ENCODE measurements at places on chromosomes 16 and 17.

DNA sequence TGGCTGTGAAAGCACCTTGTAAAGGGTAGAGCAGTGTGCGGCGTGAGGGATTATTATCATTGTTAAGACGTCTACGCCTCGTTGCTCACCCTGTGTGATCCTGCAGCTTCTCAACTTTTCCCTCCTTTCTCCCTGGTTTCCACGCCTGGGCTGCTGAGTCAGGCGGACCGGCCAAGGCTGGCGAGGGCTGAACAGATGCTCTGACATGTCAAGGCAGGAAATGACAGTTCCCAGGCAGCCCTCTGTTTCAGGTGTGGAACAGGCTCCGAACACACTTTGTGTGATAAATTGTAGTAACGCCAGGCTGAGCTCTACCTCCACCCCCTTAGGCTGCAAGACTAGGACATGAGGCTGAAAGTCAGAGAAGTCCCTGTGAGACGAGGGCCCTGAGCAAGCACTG, 46.0 kb upstream of the TBX2 start:
- no peak for DNase-seq

DNA sequence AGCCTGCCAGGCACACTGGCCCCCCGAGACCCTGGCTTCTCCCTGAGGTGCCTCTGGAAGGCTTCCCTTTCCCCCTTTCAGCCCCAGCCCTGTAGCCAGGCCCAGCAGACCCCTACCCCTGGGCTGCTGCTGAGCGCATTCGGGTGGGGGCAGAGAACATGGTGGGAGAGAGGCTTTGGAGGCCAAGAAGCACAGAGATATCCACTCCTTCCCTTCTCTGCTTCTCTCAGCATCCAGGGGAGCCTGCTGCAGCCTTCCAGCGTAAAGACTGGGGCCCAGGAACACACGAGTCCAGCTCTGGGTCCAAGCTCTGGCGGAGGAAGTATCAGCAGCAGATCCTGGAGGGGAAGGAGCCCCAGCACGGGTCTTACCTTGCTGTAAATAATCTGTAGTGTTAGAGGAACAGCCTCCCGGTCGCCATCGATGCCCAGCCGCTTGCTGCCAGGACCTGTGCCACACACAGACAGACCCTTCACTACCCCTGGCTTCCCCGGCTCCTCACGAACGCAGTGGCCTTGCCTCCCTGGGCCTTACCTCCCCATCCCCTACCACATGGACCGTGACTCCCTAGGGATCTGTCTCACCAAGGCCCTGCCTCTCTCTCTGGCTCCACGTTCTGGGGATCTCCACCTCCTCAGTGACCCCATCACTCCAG, 17.0 kb upstream of the PIK3R6 start:
- no peak for DNase-seq

DNA sequence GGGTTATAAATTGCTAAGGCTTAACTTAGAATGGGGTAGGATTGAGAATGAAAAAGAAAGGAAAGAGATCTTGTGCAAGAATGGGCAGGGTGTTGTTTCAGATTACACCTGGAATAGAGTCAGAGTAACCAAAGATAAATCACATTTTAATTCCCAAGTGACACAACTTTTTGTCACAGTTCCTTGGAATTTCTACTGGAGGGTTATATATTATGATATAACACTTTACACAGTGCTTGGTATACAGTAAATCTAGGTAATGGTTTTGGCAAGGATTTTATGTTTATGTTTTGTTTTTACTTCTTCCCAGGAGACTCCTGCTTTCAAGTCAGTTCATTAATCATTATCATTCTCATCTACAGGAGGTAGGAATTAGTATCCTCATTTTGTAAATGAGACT, 115.7 kb upstream of the KCNJ16 start:
- no peak for DNase-seq

GRCh38 chr17:15268461-15268860, 3.3 kb upstream of the PMP22 start:
- DNase-seq: no peak

DNA sequence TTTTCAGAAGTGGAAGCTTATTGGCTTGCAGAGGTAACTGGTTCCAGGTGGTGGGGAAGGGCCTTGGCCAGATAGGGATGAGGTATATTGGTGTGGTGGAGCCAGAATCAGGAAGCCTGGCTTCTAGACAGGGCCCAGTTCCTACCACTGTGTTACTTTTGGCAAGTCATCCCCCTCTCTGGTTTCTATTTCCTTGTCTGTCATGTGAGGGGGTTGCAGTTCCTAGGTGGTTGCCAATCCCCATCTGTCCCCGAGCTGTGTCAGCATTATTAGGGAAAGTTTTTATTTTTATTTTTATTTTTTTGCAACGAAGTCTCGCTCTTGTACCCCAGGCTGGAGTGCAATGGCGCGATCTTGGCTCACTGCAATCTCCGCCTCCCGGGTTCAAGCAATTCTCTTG, 3.0 kb downstream of the SMCR8 start:
- no peak for DNase-seq

DNA sequence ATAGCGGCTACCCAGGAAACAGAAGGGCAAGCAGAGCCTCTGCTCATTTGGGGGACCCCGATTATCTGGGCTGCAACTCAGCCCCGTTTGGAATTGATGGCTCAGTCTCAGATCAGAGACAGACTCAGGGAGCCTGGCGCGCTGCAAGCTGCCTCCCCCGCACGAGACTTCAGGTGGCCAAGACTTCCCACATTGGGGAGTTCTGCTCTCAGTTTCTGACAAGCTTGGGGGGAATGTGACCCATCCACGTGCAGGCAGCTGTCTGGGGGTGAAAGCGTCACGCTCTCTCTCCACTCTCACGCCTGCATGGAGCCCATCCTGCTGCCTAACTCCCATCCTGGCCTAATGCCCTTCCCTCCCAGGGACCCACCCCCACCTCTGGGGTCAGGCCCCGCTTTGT, 157.6 kb upstream of the GSE1 start:
- DNase-seq: no peak

DNA sequence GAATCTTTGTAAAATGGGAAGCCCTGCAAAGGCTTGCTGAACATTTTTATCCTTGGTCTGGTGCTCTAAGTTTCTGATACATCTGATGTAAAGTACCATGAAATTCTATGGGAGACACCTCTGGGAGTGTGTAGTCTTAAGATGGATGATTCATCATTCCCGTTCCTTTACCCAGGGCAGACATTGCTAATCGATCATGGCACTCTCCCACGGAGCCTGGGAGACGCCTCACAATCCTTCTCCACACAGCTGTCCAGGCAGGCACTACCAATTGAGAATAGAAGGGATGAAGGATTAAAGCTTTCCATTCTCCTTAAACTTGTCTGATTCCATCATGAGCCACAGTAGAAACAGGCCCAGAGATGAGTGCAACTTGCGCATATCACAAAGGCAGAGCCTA, 144.8 kb downstream of the GSG1L start:
- no peak for DNase-seq

- no peak for DNase-seq
Measured at GRCh38 chr16:85293458-85293857, 181.2 kb upstream of the CIBAR2 start.

GRCh38 chr16:1413684-1414531, 596 bp downstream of the UNKL start:
- no peak for DNase-seq

DNA sequence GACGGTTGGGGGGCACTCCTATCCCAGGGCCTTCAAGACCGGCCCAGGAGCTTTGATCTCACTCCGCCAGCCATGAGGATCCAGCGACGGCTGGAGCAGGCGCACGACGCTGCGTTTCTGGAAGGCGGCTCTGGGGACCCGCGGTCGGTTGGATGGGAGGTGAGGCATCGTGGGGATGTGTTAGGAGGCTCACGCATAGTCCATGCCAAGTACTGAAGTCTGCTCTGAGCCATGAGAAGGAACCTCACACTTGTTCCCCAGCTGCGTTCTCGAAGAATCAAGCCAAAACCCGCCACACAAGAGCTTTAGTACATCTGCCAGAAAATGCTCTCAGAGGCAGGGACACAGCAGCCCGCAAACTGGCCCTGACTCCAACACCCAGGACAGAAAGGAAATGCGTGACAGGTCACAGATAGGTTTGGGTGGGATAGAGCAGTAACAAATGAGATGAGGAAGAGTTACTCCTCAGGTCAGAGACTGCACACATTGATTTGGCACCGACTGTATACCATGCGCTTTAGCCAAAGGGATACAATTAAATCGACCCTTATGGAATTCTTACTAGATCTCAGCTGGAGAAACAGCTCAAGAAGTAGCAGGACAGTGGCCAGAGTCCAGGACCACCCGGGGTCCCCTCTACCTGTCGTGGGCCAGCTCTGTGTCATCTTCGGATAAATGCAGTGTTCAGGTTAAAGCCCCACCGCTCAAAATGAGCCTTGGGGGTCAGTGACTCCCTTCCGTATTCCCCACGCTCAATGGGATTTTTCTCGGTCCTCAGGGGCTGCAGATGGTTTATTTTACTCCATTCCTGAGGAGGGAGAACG, 6.7 kb upstream of the GSG1L start:
- DNase-seq: no peak

- DNase-seq: no peak
Measured at GRCh38 chr17:35568561-35568960, 7.9 kb upstream of the SLFN14 start.

DNA sequence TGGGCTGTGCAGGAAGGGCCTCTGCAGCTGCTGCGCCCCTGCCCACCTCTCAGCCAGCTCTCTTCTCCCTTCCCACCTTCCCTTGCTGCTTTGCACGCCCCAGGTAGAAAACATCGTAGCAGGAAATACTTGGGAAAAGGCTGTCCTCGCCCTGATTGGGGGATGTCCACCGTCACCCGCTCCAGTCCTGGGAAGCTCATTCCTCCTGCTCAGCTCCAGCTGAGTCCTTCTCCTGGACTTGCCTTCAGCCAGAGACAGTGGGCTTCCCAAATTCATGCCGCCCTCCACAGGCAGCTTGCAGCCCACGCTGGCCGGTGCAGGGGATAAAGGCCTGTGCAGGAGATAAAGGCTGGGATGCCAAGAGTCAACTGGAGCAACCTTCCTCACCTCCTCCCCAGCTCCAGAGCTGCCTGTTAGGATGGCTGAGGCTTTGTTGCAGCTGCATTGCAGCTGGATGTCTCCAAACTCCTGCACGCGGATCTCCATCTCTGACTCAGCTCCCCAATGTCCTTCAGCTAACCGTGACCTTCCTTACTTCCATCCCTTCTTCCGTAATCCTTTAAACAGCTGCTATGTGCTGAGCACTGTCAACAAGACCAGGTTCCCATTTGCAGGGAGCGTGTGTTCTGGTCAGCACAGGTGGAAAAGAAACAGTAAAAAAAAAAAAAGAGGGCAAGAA, 402.0 kb upstream of the TNRC6C start:
- no peak for DNase-seq

DNA sequence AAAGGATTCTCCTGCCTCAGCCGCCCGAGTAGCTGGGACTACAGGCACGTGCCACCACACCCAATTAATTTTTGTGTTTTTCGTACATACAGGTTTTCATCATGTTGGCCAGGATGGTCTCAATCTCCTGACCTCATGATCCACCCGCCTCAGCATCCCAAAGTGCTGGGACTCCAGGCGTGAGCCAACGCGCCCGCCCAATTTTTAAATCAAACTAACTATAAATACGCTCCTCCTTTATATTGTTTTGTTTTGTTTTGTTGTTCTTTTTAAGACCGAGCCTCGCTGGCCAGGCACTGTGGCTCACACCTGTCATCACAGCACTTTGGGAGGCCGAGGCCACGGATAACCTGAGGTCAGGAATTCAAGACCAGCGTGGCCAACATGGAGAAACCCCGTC, 1.9 kb upstream of the UTP6 start:
- DNase-seq: no peak

DNA sequence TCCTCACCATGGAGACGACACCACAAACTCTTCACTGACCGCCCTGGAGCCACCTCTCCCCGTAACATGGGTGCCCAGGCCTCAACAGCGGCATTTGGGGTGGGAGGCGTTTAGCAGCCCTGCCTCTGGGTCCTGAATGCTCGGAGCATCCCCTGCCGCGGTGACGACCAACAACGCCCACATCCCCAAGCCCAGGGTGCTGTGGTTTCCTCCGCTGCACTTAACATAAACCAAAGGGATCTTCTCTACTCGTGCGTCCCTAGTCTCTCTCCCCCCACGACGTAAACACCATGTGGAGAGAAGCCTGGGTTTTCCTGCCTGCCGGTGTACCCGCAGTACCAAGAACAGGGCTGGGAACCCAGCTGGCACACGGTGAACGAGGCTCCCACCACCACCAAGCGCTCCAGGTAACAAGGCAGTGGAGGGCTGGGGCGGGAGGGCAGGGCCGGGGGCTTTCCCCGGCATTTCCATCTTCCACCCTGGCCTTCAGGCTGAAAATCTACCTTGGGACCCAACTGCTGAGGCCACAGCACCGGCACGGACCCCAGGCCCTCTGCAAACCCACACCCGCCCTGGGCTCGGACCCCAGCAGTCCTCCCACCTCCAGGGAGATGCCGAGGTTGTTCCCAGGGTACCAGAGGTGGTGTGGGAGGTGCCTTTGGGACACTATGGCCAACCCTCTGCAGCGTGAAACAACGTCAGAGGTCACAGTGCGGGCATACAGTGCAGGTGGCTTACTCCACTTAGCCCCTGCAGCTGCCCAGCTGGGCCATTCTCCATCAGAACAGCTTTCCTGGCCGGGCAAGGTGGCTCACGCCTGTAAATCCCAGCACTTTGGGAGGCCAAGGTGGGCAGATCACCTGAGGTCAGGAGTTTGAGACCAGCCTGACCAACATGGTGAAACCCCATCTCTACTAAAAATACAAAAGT, 54.3 kb downstream of the TIMM22 start:
- DNase-seq: no peak

DNA sequence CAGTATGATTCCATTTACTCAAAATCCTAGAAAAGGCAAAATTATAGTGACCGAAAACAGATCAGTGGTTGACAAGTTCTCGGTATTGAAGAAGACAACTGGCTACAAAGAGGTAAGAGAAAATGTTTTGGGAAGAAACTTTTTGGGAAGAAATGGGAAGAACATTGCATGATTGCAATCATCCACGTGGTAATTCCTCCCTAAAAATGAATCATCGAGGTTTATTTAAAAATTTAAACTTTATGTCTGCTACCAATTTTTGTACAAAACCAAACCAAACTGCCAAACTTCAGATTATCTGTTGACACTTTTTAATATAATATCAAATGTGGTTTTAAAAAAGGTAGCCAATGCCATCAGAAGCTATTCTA, 8.1 kb downstream of the SMURF2 start:
- DNase-seq: no peak

DNA sequence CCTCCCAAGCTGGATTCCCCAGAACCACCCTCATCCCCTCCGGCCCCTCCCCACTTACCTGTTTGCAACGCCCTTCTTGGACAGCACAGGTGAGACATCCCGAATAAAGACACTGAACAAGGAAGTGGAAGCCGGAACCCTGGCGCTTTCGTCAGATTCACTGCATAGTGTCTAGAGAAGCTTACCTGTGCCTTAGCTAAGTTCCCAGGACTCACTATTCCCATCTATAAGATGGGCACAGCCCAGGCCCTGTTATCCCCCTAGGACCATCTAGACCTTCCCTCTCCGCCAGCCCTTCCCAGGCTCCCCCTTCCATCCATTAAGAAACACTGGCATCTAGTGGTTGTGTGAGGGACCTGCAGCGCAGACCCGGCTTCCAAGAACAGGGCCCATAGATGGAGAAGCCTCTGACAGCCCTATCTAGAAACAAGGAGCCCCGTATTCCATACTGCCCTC, 26.9 kb upstream of the RPL38 start:
- no peak for DNase-seq
